Activated CD4-positive, CD25-positive, alpha-beta regulatory T cell treated with anti-CD3 and anti-CD28 coated beads, Interleukin-2, amount 50 U/mL, for 16 hours (primary cell): ENCODE measurements at places on chromosomes 4 and X.

GRCh38 chrX:43500246-43500645 lies 155.9 kb upstream of the MAOA start:
- DNase-seq, result no peak

DNA sequence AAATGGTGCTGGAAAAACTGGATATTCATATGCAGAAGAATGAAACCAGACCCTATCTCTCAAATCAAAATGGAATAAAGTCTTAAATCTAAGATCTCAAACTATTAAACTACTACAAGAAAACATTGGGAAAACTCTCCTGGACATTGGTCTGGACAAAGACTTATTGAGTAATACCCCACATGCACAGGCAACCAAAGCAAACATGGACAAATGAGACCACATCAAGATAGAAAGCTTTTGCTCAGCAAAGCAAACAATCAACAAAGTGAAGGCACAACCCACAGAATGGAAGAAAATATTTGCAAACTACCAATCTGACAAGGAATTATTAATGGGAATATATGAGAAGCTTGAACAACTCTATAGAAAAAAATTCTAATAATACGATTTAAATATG lies 284.4 kb upstream of the FGF16 start:
- DNase-seq, result no peak

DNA sequence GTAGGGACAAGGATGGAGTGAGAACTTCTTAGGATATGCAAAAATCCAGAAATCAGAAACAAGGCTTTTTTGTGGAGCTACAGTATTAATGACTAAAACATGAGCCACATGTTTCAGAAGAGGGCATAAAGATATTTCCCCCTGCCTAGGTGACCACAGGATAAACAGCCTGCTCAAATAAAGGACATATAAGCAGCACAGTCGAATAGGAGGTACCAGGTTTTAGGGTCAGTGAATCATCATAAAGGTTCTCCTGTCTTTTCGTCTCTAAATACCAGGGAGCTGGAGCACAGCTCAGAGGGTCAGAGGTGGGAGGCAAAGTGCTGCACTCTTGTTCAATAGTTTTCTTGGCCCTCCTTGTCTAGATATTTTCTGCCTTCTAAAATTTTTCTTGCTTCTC lies 211.9 kb upstream of the HS3ST1 start:
- DNase-seq, result no peak

- DNase-seq, result no peak
Measured at GRCh38 chr4:118821590-118822293, 14.2 kb downstream of the SEC24D start.

GRCh38 chr4:159105761-159106243 lies 2.9 kb downstream of the RAPGEF2 start:
- no peak for DNase-seq

DNA sequence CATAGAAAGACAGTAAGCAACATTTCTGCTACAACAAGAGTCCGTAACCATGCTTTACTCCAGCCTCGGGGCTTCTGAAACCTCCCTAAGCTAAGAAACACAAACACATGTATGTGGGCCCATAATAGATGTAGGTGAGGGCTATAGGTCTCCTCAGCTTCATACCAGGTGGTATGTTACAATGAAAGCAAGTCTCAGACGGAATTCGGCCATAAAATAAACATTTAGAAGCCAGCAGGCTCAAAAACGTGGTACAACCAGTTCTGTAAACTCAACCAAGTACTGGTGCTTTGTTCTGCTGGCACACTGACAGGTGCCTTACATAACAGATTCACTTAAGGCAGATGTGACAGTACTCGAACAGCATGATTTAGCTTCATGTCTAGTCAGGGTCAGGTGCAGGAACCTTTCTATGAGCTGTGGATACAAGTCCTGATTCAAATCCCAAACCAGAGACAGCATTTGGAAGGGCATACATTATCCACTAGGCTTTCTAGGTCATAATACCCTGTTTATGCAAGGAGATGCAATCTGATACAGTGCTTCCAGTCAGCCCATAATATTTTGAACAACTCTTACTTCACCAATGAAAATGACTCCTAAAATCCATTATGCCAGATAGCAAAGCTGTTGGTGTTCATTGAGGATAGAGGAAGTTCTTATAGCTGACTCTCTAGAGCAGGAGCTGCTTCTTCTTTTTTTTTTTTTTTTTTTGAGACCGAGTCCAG lies 113.8 kb upstream of the ENPP6 start:
- DNase-seq, result no peak

GRCh38 chrX:74246524-74246923 lies 57.5 kb upstream of the ZCCHC13 start:
- no peak for DNase-seq

GRCh38 chrX:34238896-34239295 lies 106.8 kb upstream of the FAM47A start:
- DNase-seq, result no peak

- no peak for DNase-seq
Measured at GRCh38 chr4:48247142-48247877, 22.3 kb downstream of the TEC start.

GRCh38 chr4:123077330-123077729 lies 154.9 kb upstream of the NUDT6 start:
- DNase-seq, result no peak

GRCh38 chrX:74510401-74510800 lies 89.1 kb downstream of the SLC16A2 start:
- no peak for DNase-seq

DNA sequence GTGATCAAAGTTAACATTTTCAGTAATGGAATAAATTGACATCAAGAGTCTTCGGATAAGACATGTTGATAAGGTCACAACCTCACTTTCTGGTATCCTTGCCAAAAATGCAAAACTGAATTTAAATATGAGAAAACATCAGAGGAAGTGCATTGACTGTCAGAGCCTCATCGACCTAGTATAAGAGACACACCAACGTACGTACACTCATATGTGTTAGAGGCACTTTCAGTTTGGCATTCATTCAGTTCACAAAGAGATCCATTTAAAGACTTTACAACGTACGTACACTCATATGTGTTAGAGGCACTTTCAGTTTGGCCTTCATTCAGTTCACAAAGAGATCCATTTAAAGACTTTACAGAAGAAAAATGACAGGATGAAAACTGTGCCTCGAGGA lies 280.3 kb downstream of the INPP4B start:
- no peak for DNase-seq

DNA sequence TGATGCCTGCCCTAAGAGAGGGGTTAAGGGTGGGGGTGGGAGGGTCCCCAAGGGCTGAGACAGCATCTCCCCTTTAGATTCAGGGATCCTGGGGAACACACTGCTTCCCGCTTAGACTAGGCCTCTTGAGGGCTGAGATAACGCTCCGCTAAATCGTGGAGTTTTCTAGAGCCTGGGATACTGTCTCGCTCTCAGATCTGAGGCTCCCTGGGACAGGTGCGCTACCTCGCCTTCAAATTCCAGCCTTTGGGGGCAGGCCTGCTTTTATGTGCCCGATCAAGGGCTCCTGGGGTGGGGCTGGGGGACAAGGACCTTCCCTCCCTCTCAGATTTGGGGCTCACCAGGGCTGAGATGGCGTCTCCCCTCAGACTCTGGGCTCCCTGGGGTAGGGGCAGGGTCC lies 440 bp upstream of the ARHGAP36 start:
- no peak for DNase-seq

- no peak for DNase-seq
Measured at GRCh38 chrX:118554511-118554910, 58.9 kb downstream of the DOCK11 start.

- DNase-seq, result no peak
Measured at GRCh38 chr4:38511702-38512101, 152.3 kb upstream of the KLF3 start.

DNA sequence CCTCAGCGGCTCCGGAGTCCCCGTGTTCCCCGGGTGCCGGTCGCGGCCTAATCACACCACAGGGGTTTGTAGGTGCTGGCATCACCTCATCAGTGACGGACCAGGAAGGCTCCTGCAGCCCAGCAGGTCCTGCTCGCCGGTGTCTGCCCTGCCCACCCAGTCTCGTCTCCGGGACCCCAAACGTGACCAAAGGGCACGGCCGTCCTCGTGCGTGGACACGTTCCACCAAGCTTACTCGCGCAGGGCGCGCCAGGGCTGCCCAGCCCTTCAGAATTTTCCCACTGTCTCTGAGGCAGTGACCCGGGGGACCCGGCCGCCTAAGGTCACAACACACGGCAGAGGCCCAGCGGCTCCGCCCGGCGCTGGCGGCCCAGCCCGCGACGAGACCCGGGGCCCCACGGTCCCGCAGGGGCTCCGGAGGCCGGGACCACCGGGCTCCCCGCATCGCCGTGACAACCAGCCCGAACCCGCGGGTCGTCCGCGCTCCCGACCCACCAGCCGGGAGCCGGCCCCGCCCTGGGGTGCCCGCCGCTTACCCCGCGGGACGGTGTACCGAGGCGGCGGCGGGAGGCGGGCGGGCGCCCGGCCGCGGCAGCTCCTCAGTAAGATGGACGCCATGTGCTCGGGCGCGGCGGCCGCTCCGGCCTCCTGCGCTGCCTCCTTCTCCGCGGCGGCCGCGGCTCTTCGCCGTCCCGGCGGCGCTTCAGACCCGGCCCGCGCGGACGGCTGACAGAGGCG lies 454 bp downstream of the LETM1 start:
- DNase-seq, result no peak

DNA sequence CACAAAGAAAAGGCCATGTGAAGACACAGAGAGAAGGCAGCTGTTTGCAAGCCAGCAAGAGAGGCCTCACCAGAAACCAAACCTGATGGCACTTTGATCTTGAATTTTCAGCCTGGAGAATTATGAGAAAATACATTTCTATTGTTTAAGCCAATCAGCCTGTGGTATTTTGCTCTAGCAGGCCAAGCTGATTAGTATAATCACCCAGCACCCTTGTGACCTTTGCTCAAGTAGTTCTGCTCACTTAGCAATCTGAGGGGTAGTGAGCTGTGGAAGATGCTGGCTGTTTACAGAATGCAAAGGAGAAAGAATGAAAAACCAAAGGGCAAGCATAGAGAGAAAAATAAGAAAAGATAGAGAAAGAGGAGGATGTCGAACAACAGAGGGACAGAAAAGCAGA lies 396.4 kb upstream of the BOD1L1 start:
- DNase-seq, result no peak

GRCh38 chr4:93831716-93832496 lies 3.4 kb downstream of the ATOH1 start:
- no peak for DNase-seq

- DNase-seq, result no peak
Measured at GRCh38 chr4:99447079-99447478, 11.9 kb upstream of the ADH7 start.

DNA sequence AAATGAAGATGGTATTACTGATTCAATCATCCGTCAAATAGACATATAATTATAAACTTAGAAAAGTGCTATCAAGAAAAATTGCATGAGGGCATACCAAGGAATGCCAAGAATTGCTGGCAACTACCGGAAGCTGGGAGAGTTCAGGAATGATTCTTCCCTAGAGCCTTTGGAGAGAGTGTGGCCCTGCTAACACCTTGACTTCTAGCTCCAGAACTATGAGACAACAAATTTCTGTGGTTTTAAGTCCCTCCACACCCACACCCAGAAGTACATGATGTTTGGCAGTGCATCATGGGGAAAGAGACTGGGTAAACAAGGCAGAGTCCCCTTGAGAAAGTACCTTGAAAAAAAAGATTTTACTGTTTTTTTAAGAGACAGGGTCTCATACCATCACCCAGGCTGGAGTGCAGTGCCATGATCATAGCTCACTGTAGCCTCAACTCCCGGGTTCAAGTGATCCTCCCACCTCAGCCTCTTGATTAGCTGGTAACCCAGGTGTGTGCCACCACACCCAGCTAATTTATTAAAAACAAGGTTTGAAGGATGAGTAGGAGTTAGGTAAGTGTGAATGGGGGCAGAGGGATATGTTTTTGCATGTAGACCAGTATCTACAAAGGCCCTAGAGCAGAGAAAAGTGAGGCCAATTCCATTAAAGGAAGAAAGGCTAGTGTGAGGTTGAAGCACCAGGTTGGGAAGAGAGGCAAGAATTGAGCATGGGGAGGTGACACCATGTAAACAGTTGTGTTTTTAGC lies 53.1 kb downstream of the GSX2 start:
- no peak for DNase-seq

- no peak for DNase-seq
Measured at GRCh38 chr4:70594196-70594595, 2.1 kb downstream of the AMBN start.

GRCh38 chrX:70001269-70001668 lies 48.5 kb downstream of the AWAT2 start:
- no peak for DNase-seq

DNA sequence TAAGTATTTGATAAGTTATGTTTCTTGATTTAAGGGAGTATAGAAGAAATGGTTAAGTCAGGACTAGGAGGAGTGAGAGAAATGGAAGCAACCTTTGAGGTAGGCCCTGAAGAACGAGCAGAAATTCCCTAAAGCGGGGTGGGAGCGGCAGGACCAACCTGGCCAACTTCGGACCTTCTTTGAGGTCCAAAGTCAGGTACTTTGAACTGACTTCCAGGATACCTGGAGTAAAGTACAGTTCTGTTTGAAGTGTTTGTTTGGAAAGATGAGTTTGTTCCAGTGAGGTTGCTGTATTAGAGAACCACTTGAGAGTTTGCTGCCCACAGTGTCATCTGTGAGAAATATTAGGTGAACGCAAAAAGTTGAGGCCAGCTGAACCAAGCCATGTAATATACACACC lies 11.7 kb downstream of the RNF4 start:
- DNase-seq, result no peak

GRCh38 chr4:155690044-155690837 lies 23.6 kb downstream of the GUCY1A1 start:
- no peak for DNase-seq

DNA sequence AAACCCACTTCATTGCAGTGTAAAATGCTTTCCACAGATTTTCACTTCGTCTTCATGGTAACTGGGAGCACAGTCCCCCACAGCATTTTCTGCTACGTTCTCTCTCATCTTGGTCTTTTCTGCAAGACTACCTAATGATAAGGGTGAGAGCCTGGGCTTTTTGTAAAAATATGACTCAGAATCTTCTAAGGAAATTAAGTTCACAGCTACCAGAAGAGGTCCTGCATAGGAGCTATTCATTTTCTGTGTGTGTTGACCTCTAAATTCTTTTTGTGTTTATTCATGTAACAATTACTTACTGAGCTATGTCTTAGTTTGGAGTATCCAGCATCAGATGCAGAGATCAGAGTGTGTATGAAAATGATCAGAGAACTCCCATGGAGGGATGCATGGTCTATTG lies 192.2 kb downstream of the CPEB2 start:
- no peak for DNase-seq

DNA sequence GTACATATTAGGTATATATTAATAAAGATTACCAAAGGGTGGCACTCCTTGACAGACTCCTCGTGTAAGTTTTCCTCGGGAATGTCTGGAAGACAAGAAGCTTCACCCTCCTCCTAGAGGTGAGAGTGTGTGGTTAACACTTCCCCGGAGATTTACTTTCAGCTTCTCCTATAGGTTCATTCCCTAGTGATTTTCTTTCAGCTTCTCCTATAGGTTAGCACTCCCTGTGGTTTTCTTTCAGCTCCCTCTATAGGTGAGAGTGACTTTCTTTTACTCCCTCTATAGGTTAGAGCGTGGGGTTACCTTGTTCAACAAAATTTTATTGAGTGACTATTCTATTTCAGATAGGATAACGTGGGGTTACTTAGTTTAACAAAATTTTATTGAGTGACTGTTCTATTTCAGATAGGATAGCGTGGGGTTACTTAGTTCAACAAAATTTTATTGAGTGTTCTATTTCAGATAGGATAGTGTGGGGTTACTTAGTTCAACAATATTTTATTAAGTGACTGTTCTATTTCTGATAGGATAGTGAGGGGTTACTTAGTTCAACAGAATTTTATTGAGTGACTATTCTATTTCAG lies 106.0 kb upstream of the PLAC1 start:
- DNase-seq, result no peak
